NCI-H187 (cell line): ENCODE measurements at places on chromosomes 16 and 17.

DNA sequence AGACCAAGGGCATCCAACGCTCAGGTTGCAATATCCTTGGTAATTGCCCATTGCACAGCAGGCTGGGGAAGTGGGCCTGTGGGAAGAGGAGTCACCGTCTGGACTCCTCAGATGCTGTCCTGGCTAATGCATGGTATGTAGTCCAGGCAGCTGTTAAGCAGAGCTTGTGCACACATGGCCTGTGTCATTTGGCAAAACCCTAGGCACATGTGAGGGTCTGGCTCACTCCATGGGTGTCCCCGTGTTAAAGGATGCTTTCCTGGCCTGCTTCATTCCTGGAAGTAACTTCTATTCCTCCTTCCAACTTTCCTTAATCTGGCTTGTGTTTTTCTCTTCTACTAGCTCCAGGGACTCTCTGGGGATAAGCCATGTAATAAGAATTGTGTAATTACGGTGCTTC is 378.0 kb upstream of the CA10 start:
- DNase-seq, result no peak

GRCh38 chr17:64145751-64146417 is 15.9 kb upstream of the ERN1 start:
- DNase-seq, result peak; percentile 96

- DNase-seq, result no peak
Measured at GRCh38 chr16:49463529-49463928, 89.9 kb downstream of the C16orf78 start.

- no peak for DNase-seq
Measured at GRCh38 chr17:59381716-59382570, 50.5 kb downstream of the YPEL2 start.

- DNase-seq, result no peak
Measured at GRCh38 chr17:76529224-76530094, 8.1 kb downstream of the CYGB start.
